ENCODE measurements at places on chromosomes 4 and X.

- DNase-seq, result no peak
These were observed 41.6 kb downstream of the ZCCHC12 start for GRCh38 chrX:118865231-118865630.

- no peak for DNase-seq
These were observed 23.0 kb upstream of the PPA2 start for GRCh38 chr4:105496899-105497298.

GRCh38 chr4:54234497-54235205, 5.6 kb downstream of the PDGFRA start:
- no peak for DNase-seq

DNA sequence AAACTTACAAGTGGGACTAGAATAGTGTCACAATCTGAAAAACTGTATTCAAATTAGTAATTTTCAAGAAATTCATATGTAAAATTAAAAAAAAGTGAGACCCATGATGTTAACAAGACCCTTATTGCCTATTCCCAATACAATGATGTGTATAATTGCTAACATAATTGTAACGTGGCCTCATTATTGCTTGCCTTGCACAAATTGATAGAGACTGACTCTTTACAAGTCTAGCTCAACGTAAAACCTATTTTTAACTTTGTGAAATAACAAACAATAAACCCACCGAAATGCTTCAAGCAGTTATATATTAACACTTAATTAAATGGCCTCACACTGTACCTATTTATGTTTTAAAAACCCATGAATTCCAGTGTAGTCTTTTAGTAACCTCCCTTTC, 312.5 kb downstream of the DACH2 start:
- no peak for DNase-seq

- DNase-seq, result no peak
These were observed 19.2 kb downstream of the SH3RF1 start for GRCh38 chr4:169251291-169252235.

Measured in stimulated activated CD4-positive, alpha-beta T cell treated with anti-CD3 and anti-CD28 coated beads, Interleukin-4, amount 100 ng/mL, for 4 hours (primary cell).